ENCODE measurements at places on chromosomes 12 and 14.

DNA sequence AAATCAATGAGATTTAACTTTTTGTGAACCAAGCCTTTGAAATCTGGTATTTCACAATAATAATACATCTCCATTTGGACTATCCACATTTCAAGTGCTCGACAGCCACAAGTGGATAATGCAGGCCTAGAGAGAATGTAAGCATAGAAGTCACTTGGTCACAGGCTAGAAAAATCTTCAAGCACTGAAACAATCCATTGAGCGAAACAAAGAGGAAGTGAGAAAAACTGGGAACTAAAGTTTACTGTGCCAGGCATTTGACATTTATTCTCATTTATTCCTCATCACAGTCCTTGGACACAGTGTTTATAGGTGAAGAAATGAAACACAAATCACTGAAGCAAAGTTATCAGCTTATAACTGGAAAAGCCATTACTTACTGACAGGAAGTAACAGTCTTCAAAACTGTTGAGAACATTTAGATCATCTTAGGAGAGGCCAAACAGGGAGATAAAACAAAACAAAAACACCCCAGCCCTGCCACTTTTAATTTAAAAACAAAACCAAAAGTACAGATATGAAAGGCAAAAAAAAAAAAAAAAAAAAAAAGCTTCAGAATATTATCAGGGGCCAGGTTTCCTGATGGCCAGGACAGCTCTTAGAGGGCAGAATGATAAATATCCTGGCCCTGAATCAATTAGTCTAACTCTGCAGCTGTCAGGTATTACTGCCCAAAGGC is 29.2 kb downstream of the GNS start:
- DNase-seq: no peak

- no peak for DNase-seq
These were observed 17.1 kb downstream of the POU6F1 start for GRCh38 chr12:51200806-51201205.

GRCh38 chr14:83300476-83301064 is 1766.9 kb upstream of the SEL1L start:
- DNase-seq: no peak

DNA sequence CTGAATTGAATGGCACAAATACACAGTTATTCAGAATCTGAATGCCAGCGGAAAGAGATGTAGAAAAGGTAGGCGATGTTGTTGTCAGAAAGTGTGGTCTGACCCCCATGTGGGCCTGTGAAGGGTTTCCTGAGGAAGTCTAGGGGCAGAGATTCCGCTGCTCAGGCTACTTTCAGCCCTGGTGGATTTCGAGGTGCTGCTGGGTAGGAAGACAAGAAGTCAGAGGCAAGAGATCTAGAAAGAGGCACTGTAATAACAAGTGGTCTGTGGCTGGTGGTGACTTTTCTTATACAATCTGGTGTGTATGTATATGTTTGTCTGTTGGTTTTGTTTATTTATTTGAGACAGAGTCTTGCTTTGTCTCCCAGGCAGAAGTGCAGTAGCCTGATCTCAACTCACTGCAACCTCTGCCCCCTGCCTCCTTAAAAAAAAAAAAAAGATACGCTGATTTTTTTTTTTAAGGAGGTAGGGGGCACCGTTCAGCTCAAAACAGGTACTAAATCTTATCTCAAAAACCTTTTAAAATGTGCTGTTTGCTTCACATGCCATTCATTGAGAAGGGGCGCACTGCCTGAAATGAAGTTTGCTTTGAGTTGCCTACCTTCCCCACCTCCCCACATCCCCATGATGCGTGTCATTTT is 27.1 kb upstream of the MANSC4 start:
- no peak for DNase-seq

- no peak for DNase-seq
These were observed 287.4 kb downstream of the SYT1 start for GRCh38 chr12:79151956-79152355.

DNA sequence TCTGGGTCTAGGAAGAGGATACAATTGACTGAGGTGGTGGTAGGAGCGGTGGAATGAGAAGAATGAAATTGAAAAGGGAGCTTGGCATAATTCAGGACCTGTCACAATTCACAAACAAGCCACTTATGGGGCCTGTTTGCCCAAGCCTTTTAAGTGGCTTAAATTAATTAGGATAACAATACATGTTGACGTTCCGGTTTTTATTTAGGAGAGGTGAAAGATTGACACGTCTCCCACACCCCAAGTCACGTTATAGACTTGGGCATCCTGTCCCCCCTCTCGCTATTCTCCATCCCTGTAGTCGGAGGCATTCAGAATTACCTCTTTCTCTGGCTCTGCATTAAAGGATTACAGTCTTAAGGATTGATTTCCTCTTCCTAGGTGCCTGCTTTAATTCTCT is 954 bp upstream of the CALCOCO1 start:
- no peak for DNase-seq

Measured in activated CD8-positive, alpha-beta memory T cell treated with anti-CD3 and anti-CD28 coated beads for 1 hour (primary cell).